ENCODE measurements at places on chromosomes 5 and 9. TPM values are rescaled to one million over a fixed set of nuclear protein-coding genes. Genes with fewer than 3 reads are reported as not detected.
A peak's percentile ranks its signal among the peaks of the same experiment; 100 is the strongest.

GZMA gene
- total RNA-seq, result not detected

- no peaks in the 10 kb centered on the region for H3K4me1 ChIP-seq
- H3K36me3 ChIP-seq, result peaks cover 8% of the 10 kb centered on the region
- no peak for DNase-seq
- no peak overlapping the region for H3K4me3 ChIP-seq
- H3K27me3 ChIP-seq, result no peaks in the 10 kb centered on the region
Measured at GRCh38 chr5:78483809-78484521, 123.5 kb downstream of the SCAMP1 start.

RICTOR gene
- 12.1 TPM for total RNA-seq

DNA sequence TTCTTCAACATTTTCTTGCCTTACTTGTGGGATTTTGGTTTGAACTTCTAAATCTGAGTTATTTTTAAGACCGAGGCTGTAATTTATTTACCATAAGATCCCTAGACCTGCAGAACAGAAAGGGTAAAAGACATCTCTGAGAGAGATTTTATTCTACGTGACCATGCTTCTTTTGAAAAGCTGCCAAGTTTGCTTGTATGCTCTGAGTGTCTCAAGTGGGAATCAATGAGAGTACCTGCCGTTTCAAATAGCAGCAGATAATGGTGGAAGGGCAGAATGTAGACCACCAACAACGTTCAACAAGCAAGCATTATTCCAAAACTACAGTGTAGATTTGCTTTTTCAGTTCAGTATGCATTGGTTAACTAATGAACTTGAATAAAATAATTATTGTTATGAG lies 108.6 kb upstream of the MINAR2 start:
- no peaks in the 10 kb centered on the region for H3K4me1 ChIP-seq
- no peak overlapping the region for H3K27ac ChIP-seq
- DNase-seq, result no peak

GRM6 gene
- total RNA-seq, result not detected

GRCh38 chr5:117054911-117055310 lies 480.3 kb upstream of the SEMA6A start:
- H3K27ac ChIP-seq, result no peak overlapping the region
- no peaks in the 10 kb centered on the region for H3K4me1 ChIP-seq
- no peaks in the 10 kb centered on the region for H3K27me3 ChIP-seq
- no peaks in the 10 kb centered on the region for H3K36me3 ChIP-seq
- DNase-seq, result no peak

CD14 gene
- 122 TPM for total RNA-seq

GRCh38 chr9:84339962-84340361 lies 596 bp downstream of the SLC28A3 start:
- H3K36me3 ChIP-seq, result no peaks in the 10 kb centered on the region
- no peak overlapping the region for H3K27ac ChIP-seq
- no peaks in the 10 kb centered on the region for H3K27me3 ChIP-seq
- DNase-seq, result no peak

- no peak overlapping the region for H3K27ac ChIP-seq
- no peaks in the 10 kb centered on the region for H3K4me1 ChIP-seq
- H3K4me3 ChIP-seq, result no peak overlapping the region
Measured at GRCh38 chr5:96624596-96624995, 37.6 kb upstream of the CAST start.

GRCh38 chr9:34572092-34572491 lies 17.4 kb downstream of the CNTFR start:
- DNase-seq, result no peak
- H3K27me3 ChIP-seq, result no peaks in the 10 kb centered on the region
- no peak overlapping the region for H3K27ac ChIP-seq
- no peaks in the 10 kb centered on the region for H3K36me3 ChIP-seq
- no peak overlapping the region for H3K4me3 ChIP-seq
- H3K4me1 ChIP-seq, result no peaks in the 10 kb centered on the region

- no peaks in the 10 kb centered on the region for H3K27me3 ChIP-seq
- H3K4me1 ChIP-seq, result peaks cover 10% of the 10 kb centered on the region
- DNase-seq, result no peak
- H3K27ac ChIP-seq, result no peak overlapping the region
Measured at GRCh38 chr5:39020458-39020857, 53.7 kb downstream of the RICTOR start.

- H3K27ac ChIP-seq, result no peak overlapping the region
- no peaks in the 10 kb centered on the region for H3K27me3 ChIP-seq
- H3K4me3 ChIP-seq, result no peak overlapping the region
- H3K4me1 ChIP-seq, result no peaks in the 10 kb centered on the region
Measured at GRCh38 chr5:103539376-103540330, 22.9 kb downstream of the NUDT12 start.

PRR16 gene
- total RNA-seq, result 28.7 TPM

- no peaks in the 10 kb centered on the region for H3K4me1 ChIP-seq
- H3K27ac ChIP-seq, result no peak overlapping the region
- H3K27me3 ChIP-seq, result no peaks in the 10 kb centered on the region
- DNase-seq, result no peak
- no peaks in the 10 kb centered on the region for H3K36me3 ChIP-seq
Measured at GRCh38 chr9:14524873-14525515, 168.2 kb downstream of the ZDHHC21 start.

GRCh38 chr9:135525241-135526088 lies 4.2 kb downstream of the LCN1 start:
- no peak overlapping the region for H3K4me3 ChIP-seq
- no peaks in the 10 kb centered on the region for H3K4me1 ChIP-seq
- DNase-seq, result peak; percentile 3
- H3K36me3 ChIP-seq, result no peaks in the 10 kb centered on the region
- no peak overlapping the region for H3K27ac ChIP-seq
- H3K27me3 ChIP-seq, result no peaks in the 10 kb centered on the region

CXXC5 gene
- 41.9 TPM for total RNA-seq

ADAMTS16 gene
- 1.6 TPM for total RNA-seq

SCGB3A1 gene
- total RNA-seq, result not detected

- H3K4me1 ChIP-seq, result no peaks in the 10 kb centered on the region
- H3K36me3 ChIP-seq, result no peaks in the 10 kb centered on the region
- no peak overlapping the region for H3K4me3 ChIP-seq
- H3K27ac ChIP-seq, result no peak overlapping the region
- DNase-seq, result no peak
- H3K27me3 ChIP-seq, result no peaks in the 10 kb centered on the region
Measured at GRCh38 chr5:117551236-117551635, 976.6 kb upstream of the SEMA6A start.

CKMT2 gene
- total RNA-seq, result 0.43 TPM

DNA sequence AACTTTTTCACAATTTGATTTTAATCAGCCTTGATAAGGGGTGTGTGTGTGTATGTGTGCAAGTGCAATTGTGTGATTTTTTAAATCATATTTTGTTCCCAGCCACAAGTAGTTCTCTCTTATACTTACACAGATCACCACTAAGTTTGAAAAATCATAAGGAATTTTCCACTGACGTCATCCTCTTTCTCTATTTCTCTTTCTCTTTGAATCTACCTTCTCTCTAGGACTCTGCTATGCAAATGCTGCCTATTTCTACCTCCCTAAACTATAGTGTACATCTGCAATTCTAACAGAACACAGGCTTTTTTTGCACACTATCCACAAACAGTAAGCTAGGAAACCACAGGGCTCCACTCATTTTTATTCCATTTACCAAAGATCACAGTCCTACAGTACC lies 254.6 kb upstream of the CYLC2 start:
- no peaks in the 10 kb centered on the region for H3K27me3 ChIP-seq
- no peaks in the 10 kb centered on the region for H3K36me3 ChIP-seq
- H3K4me1 ChIP-seq, result no peaks in the 10 kb centered on the region
- no peak for DNase-seq
- H3K27ac ChIP-seq, result no peak overlapping the region

GFRA3 gene
- not detected for total RNA-seq

DNA sequence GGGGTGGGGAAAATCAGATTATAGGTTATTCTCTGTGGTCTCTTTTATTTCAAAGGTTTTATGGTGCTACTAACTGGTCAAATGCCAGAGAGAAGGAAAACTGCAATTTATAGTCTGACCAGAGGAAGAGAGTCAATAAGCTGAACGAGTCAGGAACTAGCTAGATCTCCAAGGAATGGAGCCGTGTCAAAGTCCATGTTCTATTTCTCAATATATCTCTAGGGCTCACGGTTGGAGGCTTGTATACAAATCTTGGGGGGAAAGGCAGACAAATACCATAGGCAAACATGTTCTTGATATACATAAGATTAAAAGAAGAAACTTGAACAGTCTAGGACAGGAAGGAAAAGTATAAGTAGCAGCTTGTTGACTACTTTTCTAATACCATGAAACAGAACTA lies 627.1 kb downstream of the PDE4D start:
- no peaks in the 10 kb centered on the region for H3K4me1 ChIP-seq
- H3K4me3 ChIP-seq, result no peak overlapping the region

IL5 gene
- total RNA-seq, result not detected

- H3K27me3 ChIP-seq, result no peaks in the 10 kb centered on the region
- no peak for DNase-seq
- no peaks in the 10 kb centered on the region for H3K36me3 ChIP-seq
- H3K27ac ChIP-seq, result no peak overlapping the region
- no peaks in the 10 kb centered on the region for H3K4me1 ChIP-seq
Measured at GRCh38 chr5:52007230-52007858, 624.1 kb downstream of the ISL1 start.

PCDHB15 gene
- total RNA-seq, result 2.9 TPM

DNA sequence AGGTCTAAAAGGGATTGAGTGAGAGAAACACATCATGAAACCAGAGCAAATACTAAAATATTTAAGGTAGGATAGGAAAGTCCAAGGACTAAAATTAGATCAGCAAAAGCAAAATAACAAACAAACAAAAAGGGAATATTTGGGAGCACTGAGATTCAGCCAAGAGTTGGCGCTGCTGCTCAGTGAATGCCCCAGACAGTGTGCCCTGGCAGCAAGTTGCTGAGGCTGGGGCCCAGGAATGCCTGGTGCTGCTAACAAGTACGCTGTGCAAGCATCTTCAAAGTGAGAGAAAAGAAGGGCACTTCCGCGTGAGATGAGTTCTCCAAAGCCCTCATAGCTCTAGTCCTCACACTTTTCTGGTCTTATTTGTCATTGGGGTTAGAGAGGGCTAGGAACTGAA lies 603.3 kb downstream of the EFNA5 start:
- no peak overlapping the region for H3K27ac ChIP-seq
- no peaks in the 10 kb centered on the region for H3K4me1 ChIP-seq
- H3K36me3 ChIP-seq, result no peaks in the 10 kb centered on the region
- H3K4me3 ChIP-seq, result no peak overlapping the region
- no peaks in the 10 kb centered on the region for H3K27me3 ChIP-seq

Measured in ascending aorta (tissue), 2 donors.